HS-5 (cell line): ENCODE measurements at places on chromosomes 2 and 18.

DNA sequence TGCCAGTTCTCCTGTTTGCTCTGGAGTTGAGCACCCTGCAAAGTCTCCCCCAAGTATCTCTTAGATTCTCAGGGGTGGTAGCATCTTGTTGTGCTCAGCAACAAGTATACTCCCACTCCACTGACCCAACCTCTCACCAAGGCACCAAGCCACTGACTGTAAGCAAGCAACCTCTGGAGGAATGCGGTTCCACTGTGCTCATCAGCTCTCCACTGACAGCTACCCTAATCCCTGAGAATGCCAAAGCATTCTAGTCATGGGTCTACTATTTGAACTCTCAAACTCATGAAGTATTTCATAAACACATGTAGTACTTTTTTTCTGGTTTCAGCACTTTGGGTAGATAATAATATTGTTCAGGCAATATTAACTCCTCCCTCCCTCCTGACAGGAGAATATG is 170.0 kb downstream of the EPHA4 start:
- DNase-seq: no peak

- no peak for DNase-seq
Measured at GRCh38 chr2:125684256-125684655, 971.7 kb upstream of the GYPC start.

- peak; percentile 18 for DNase-seq
Measured at GRCh38 chr18:48032876-48033789, 102.7 kb upstream of the SMAD2 start.

- DNase-seq: no peak
Measured at GRCh38 chr18:6975084-6975483, 142.5 kb downstream of the LAMA1 start.

DNA sequence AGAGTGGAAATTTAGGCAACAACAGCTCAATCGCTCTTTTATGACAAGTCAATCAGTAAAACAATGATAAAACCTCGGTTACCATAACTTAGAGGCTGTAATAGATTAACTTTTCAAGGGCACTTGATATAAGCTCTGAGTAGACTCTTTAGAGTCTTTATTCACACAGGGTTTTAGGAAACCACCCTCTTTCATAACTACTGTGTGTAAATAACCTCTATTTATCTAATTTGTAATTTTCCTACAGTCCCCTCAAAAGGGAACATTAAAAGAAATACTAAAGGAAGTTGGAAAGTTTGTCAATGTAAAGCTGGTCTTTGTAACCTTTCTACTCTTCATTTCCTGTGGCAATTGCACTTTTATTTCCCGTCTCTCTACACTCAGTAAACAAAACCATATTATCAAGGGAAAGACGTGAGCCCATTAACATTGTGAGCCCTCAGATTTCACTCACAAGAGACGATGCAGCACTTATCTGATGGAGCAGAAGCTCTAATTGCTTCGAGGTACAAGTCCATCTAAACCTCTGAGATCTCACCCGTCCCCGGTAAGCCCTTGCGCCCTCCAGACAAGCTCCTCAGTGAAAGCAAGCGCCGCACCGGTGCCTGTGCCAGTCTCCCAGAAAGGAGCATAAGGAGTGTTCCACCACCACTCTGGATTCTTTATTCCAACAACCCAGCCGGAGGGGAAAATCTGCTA is 1.1 kb upstream of the HOXD1 start:
- DNase-seq: no peak

- no peak for DNase-seq
Measured at GRCh38 chr2:242056785-242057184, 187.3 kb downstream of the RTP5 start.

DNA sequence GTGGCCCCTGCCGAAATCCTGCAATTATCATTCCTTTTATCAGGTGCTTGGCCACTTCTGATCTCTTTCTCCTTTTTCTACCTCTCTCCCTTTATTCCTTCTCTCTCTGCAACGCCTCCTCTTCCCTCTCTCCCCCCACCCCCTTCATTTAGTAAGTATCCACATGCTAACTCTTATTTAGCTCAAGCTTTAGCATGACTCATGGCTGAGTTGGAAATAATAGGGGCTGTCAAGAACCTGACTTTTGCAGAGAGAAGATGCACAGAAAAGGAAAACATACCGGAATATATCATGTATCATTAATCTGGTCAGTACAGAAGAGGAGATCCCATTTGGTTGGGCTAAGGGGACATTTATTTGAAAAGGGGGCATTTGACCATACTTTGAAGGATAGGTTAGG is 33.1 kb downstream of the FAM171B start:
- DNase-seq: no peak

- DNase-seq: no peak
Measured at GRCh38 chr2:77666251-77666980, 144.2 kb upstream of the LRRTM4 start.

DNA sequence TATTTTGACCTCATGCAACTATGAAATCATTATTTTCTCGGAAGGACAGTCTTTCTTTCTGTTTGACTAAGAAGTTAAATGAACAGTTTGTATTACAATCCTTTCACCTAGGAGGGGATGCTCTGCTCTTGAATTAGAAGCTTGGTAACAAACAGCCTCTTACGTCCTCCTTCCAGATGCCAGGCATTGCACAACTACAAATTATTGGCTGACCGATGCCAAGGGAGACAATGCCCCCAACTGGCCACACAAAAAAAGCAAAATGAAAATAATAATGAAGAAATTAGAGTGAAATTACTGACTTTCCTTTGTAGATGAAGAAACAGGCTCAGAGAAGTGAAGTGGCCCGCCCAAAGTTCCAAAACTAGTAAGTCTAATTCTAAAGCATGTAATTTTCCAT is 177.9 kb downstream of the CYRIA start:
- no peak for DNase-seq

DNA sequence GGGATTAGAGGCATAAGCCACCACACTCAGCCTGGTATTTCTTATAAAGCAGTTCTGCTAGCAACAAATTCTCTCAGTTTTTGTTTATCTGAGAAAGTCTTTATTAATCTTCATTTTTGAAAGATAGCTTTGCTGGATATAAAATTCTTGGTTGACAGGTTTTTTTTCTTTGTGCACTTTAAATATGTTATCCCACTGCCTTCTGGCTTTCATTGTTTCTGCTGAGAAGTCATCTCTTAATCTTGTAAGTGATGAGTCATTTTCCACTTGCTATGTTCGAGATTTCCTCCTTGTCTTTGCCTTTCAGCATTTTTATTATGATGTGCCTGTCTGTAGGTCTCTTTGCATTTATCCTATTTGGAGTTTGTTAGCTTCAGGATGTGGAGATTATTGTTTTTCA is 5.9 kb upstream of the ELAC1 start:
- no peak for DNase-seq

GRCh38 chr2:71932037-71932779 is 215.5 kb downstream of the CYP26B1 start:
- no peak for DNase-seq

GRCh38 chr2:73611193-73611592 is 31.0 kb downstream of the NAT8 start:
- DNase-seq: no peak

DNA sequence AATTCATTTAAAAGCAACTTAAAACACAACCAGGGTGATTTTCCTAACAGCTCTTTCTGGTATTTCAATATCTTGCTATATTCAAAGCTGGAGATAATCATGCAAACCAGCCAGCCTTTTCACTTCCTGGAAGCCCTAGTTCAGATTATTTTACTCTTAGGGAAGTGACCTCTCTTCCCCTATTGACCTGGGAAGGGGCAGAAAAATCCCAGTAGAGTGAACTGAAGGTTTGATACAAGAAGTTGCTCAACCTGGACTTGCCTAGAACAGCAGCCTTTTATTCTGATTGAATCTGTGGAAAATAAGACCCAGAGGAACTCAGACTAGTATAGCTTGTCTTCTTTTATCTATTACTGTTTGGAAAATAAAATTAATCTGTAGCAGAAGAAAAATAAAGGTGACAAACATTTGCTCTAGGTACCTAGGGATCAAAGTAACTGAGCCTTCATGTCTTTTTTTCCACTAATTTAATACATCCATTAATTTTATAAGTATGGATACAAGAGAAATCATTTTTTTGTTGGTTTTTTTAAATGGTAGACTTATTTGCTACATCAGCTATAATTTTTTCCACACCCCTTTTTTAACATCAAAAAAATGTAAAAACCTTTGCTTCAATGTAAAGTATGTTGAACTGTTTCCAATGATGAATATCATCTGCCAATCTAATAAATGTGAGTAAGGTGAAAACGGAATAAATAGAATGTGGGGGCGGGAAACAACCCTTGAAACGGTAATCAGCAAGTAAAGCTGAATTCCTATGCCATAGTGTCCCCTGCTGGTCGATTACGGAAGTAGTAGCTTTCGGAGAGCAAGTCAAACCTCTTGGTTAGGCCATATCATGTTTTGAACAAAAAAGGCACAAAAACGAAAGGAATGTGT is 629.9 kb downstream of the NRXN1 start:
- peak; percentile 32 for DNase-seq

GRCh38 chr2:62568983-62569837 is 63.2 kb upstream of the TMEM17 start:
- DNase-seq: no peak

DNA sequence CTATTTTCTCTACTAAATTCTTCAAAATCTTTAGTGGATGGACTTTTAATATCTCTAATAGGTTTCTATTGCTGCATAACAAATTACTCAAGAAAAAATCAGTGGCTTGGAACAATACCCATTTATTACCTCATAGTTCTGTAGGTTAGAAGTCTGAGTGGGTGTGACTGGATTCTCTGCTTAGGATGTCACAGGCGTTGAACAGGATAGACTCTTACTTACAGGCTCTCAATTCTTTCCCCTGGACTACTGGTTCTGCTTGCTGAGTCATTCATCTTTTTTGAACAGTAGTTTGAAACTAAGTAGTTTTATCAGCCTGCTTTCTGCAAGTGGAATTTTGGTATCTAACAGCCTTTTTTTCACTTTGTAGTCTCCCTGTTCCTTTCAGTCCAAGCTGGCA is 265.4 kb downstream of the ZNF385B start:
- DNase-seq: peak; percentile 36

DNA sequence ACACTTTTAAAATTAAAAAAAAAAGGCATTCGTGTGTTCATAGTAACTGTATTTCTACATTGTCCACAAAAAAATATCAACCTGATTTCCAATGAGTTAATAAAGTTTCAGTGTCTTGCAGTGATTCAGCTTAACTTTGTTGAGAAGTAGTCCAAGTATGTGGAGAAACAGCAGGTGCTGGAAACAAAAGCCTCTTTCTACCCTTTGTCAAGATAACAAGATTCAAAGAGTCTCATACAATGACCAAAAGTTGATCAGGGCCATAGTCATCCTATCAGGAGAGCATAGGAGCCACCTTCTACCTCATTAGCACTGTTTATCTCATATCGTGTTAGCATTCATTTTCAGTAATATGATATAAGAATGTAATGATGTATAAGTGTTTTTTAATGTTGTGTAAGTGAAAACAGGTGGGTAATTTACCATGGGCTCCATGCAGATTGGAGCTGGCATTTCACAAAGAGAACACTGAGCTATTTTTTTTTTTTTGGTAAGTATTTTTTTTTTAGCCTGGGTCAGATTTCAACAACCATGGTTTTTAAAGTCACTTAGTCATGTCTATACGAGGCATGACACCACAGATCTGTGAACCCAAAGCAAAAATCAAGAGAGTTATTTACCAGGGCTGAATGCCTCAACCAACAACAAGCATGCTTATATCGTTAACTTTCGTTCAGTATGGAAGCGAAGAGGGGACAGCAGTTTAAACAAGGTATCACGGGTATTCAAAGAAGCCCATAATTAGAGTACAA is 165.0 kb upstream of the ZNF521 start:
- DNase-seq: no peak

- no peak for DNase-seq
Measured at GRCh38 chr2:36811071-36811470, 114.6 kb downstream of the VIT start.

DNA sequence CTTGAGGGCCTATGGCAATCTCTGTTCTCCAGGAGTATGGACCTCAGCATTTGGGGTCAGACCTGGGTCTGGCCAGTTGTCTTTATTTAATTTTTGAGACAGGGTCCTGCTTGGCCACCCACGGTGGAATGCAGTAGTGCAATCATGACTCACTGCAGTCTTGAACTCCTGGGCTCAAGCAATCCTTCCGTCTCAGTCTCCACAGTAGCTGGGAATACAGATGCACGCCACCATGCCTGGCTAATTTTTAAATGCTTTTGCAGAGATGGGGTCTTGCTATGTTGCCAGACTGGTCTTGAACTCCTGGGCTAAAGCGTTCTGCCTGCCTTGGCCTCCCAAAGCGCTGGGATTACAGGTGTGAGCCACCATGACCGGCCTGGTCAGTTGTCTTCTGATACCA is 46.4 kb upstream of the INHBB start:
- no peak for DNase-seq

- no peak for DNase-seq
Measured at GRCh38 chr2:84876369-84876768, 4.5 kb downstream of the TRABD2A start.

GRCh38 chr2:232882505-232883115 is 12.5 kb downstream of the SNORC start:
- DNase-seq: no peak

GRCh38 chr18:26488417-26489009 is 59.8 kb downstream of the KCTD1 start:
- no peak for DNase-seq

DNA sequence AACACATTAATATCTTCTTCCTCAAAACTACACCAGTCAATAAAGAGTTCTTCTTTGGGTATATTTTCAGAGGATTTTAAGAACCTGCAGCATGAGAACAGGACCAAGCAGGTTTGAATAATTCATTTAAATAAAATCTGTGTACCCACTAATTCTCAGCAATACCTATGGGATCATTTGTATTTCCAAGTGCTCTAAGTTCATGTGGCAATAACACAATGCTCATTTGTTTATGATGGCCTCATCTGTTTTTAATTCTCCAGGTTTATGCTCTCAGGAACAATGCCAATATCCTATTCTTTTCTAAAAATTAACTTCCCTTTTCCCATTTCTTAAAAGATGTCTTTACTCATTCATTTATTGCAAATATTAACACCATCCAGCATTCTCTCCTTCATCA is 264.7 kb downstream of the METTL4 start:
- DNase-seq: no peak

GRCh38 chr2:148565272-148565894 is 79.2 kb upstream of the EPC2 start:
- no peak for DNase-seq

GRCh38 chr2:207771421-207771820 is 1.7 kb upstream of the FZD5 start:
- no peak for DNase-seq

DNA sequence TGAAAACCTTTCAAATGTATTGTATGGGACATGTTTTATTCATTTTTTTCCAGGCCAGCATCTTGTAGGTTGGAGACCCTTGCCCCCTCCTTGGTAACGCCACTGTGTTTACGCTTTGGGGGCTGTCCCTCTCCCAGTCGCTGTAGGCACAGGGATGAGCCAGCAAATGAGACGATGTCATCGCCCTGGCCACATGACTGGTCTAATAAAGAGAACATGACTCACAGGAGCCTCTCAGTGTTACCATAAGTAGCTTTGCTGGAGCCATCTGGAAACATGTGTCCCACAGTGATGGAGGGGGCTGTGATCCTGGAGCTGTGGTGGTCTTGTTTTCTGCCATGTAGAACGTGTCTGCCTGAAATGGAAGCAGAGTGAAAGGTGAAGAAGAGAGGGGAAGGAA is 78.9 kb downstream of the CD8B2 start:
- peak; percentile 9 for DNase-seq

GRCh38 chr18:36058674-36059073 is 8.7 kb downstream of the RPRD1A start:
- no peak for DNase-seq

- DNase-seq: no peak
Measured at GRCh38 chr2:239791526-239792404, 233.4 kb downstream of the NDUFA10 start.
